ENCODE measurements at places on chromosomes 2 and 18.

- no peak for DNase-seq
Measured at GRCh38 chr2:200757399-200757798, 54.3 kb upstream of the BZW1 start.

GRCh38 chr2:15038366-15039364, 406.1 kb downstream of the LRATD1 start:
- no peak for DNase-seq

- no peak for DNase-seq
Measured at GRCh38 chr2:173602153-173602795, 247.6 kb downstream of the CDCA7 start.

DNA sequence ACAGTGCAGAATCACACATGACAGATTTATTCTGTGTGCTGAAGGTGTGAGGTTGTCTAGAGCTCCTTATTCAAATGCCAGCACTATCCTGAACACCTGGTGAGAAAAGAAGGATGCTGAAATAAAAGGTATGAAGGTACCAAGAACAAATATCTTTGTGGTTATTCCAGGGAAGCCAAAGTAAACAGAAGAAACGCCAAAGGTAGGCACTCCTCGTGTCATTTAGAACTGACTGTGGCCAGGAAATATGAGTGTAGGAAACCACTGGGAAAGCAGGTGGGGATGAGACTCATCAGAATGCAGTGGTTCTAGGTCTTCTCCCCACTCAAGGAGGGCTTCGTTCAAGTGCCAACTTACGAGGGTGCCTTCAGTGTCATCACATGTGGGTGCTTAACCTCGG, 80.8 kb downstream of the KIF5C start:
- DNase-seq = no peak

- no peak for DNase-seq
Measured at GRCh38 chr2:121072784-121073183, 212.2 kb downstream of the TFCP2L1 start.

GRCh38 chr2:33730193-33730592, 131.1 kb upstream of the FAM98A start:
- no peak for DNase-seq

DNA sequence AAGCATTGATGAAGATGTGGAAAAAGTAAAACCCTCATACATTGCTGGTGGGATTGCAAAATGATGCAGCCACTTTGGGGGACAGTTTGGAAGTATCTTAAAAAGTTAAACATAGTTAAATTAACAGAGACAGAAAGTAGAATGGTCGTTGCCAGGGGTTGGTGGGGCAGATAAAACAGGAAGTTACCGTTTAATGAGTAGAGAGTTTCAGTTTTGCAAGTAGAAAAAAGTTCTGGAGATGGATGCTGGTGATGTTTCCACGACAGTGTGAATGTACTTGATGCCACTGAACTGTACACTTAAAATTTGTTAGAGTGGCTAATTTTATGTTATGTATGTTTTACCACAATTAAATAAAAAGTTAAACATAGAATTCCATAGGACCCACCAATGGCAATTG, 44.5 kb upstream of the EGR4 start:
- no peak for DNase-seq

Data from COLO829 (cell line).